Aorta (tissue), 5 donors: ENCODE measurements at places on chromosomes 3 and 15. TPM values are rescaled to one million over a fixed set of nuclear protein-coding genes. Genes with fewer than 3 reads are reported as not detected.
A peak's percentile ranks its signal among the peaks of the same experiment; 100 is the strongest.

Gene SRPRB
- 33.6 TPM for total RNA-seq

Gene ZNF662
- total RNA-seq: 13.0 TPM

DNA sequence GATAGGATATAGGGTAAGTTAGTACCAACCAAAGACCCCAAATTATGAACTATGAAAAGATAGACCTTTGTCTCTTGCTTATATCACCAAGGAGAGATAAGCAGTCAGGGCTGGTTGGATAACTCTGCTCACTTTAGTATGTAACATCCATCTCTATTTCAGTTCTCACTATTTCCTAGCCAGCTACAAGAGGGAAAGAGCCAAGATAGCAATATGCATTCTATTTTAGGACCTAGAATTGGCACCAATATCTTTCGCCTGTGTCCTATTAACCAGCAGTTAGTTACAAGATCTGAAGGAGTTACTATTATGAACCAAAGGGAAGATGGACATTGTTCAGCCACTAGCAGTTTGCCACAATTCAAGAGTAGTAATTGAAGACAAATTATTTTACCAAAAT lies 457.5 kb downstream of the NSUN3 start:
- DNase-seq: no peak

- DNase-seq: no peak
Observed at GRCh38 chr3:157240408-157240807, 80.5 kb upstream of the CCNL1 start.

GRCh38 chr3:148077965-148078364 lies 619.7 kb upstream of the AGTR1 start:
- DNase-seq: no peak

DNA sequence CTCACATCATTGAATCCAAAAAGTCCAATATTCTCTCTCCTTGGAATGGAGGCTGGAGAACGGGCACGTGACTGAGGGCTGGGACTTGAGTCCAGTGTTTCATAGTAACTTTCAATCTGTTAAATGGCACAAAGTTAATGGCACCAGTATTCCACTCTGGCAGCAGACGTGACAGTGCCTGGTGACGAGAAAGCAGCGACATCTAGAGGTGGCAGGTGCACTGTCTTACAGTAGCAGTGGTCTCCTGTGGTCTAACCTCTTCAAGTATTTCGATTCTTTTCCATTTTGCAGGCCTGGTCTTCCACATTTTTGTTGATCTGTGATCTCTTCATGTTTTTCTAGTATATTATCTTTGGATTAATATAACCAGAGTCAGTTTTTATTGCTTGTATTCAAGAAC lies 107.1 kb downstream of the OXSM start:
- DNase-seq: no peak

DNA sequence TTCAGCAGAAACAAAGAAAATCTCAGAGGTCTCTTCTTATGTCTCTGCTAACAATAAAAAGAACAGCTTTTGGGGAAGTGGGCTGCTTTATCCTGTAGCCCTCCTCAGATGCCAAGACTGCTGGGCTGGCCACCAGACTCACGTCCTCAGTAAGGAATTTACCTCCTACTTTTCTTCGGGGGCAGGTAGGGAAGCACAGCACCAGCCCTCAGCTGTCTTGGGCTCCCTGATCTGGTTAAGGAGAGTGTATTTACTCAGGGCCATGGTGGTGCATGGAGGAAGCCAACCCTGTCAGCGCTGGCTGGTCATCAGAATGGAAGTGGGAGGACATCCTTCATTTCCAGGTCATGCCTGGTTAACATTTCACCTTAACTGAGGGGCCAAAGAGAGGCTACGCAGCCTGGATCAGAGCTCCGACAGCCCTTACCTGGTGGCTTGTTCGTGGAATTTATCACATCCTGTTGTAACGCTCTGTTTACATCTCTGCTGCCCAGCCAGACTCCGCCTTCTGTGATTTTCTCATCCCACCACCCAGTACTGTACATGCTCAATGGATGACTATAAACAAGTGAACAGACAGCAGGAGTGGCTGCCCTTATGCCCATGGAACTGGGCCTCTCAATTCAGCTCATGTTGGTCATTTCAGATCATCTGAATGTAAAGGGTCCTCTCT lies 108.3 kb downstream of the IGF2BP2 start:
- no peak for DNase-seq

Gene ACKR4
- total RNA-seq: 15.5 TPM

Gene SYNPR
- total RNA-seq: not detected

Gene GRK7
- not detected for total RNA-seq

DNA sequence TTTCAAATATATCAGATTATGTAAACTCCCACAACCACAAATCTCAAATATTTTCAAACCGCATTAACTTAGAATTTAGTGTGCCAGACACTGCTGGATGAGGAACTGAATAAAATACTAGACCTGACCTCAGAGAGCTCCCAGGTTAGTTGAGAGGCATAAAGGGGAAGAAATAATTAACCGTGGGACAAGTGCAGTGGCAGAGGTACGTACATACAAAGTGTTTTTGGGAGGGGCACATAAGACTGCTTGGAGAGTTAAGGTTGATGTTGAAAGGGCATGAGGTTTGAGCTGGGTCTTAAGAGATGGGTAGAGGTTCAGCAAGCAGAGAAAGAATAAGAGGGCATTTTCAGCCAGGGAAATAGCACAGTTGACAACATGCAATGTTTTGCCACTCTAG lies 17.2 kb downstream of the THUMPD3 start:
- DNase-seq: no peak

DNA sequence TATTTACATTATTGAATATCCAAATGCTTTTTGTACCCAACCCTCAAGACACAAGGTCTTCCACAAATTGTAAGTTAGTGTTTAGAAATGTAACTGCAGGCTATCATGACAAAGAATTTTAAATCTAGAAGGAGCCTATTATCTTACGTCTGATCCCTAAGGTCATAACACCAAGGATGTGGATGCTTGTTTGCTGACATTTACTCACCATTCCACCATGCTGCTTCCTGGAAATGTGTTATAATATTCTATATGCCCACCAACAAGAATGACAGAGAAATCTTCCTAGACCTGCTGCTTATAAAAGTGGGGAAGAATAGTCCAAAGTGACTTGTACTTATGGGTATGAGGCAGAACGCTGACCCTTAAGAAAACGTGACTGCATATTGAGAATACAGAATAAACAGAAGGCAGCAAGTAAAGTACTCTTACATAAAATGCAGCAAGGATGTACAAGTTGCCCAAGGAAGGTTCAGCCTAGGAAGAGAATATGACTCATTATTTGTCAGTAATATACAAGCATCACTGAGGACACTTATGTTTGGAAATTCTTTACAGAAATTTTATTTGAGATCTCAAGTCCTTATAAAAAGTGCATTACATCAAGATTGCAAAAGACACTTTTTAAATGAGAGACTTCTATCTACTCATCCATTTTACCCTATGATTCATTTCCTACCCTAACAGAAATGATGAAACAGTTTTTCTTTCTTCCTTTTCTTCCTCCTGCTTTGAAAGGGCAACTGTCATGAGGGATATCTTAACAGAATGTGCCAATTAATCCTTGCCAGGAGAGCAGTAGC lies 59.6 kb downstream of the ESYT3 start:
- no peak for DNase-seq

DNA sequence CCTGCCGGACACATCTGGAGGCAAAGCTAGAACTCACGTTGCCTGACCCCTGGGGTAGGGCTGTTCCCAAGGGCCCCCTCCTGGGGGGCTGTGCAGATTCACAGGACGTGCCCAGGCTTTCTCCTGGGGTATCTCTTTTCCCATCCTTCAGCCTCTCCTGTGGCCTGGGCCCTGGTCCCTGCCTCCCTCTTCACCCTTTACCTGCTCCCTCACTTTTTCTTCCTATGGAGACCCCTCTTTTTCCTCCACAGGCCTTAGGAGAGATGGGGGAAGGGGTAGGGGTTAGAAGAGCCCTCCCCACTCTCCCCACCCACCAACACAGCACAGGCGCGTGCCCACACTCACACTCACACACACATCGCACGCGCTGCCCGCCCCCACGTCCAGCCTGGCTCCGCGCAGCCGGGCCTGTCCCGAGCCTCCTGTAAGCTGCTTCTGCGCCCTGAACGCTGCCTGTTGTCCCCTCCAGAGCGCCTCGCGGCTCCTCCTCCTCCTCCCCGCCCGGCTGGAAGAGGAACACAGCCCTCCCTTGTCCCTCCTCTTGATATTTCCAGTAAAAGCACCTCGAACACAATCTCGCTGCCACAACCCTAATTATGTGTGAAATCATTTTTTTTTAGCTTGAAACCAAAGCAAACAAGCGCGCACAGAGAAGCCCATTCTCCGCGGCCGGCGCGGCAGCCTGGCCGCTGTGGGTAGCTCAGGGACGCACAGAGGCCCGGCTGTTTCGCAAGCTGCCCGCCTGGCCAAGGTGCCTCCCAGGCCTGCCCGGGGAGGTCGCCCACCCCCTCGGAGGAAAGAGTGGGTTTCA lies 33.9 kb upstream of the ACAN start:
- DNase-seq: peak; percentile 69

DNA sequence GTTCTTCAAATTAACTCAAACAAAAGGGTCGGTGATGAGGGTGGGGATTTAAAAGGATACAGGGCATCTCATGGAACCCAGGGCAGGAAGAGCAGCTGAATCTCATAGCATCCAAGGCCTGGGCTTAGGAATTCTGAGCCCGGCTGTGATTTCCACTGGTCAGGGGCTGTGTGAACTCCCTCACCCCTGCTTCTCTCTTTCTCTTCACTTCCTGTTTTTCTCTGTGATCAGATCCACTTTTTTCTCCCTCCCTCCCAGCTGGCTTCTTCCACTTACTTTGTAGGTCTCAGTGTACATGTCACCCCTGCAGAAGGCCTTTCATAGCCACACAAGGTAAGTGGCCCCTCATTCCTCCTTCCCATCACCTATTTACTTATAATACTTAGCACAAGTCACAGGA lies 68.2 kb upstream of the CORO2B start:
- no peak for DNase-seq

Gene CPNE4
- 1.6 TPM for total RNA-seq

GRCh38 chr3:17372362-17373210 lies 369.8 kb downstream of the TBC1D5 start:
- no peak for DNase-seq

GRCh38 chr3:116067326-116067725 lies 378.0 kb downstream of the LSAMP start:
- DNase-seq: no peak

Gene TP63
- 0.72 TPM for total RNA-seq

DNA sequence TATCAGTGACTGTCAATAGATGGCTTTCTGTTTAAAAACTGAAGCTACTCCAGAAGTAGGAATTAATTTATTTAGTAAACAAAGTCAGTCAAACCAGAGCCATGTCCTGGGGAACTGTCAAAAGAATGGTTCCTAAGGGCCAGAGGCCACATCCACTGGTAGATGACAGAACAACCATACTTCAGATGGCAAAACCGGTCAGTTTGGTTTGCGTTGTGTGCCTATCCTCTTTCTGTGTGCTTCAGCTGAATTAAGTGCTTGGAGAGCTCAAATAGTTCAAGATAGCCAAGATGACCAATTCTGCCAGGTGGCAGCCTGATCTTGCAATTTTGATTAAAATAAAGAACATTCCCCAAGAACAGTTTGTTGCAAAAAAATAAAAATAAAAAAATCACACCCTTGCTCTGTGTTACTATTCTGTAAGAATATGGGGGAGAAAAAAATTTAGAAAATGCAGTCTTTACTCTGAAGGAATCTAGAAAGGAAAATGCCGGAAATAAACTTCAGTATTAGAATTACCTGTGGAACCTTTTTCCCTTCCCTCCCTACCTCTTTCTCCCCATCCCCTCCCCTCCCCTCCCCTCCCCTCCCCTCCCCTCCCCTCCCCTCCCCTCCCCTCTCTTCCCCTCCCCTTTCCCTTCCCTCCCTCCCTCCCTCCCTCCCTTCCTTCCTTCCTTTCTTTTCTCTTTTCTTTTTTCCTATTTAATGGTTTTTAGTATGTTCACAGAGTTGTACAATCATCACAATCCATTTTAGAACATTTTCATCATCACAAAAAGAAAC lies 2.5 kb downstream of the MAP3K13 start:
- no peak for DNase-seq

- no peak for DNase-seq
Observed at GRCh38 chr3:169117264-169117663, 546.2 kb downstream of the MECOM start.

DNA sequence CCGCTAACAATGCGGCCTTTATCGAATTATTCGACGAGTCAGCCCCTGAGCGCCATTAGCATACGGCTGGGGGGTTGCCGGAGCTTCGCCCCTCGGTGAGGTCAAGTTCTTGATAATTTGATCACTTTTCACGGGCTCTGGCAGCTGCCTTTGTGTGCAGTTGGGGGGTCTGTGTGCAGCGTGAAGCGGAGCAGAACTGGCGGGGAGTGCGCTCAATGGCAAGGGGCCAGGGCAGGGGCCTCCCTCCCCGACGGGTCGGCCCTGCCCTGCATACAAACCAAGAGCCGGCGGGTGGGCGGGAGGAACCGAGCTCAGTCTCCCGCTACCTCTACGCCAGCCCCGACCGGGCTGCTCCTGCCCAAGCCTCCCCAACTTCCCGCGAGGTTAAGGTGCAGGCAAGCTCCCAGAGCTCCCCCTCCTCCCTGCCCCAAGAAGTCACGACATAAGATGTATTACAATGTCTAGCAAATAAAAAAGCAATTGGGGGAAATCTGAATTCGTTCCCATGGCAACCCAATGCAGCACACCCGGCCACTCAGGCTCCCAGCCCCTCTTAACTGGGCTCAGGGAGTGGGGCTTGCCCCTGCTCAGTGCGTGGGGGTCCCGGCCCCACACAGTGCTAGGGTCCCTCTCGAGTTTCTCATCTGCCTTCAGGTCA lies 34.1 kb upstream of the POLG start:
- DNase-seq: no peak

DNA sequence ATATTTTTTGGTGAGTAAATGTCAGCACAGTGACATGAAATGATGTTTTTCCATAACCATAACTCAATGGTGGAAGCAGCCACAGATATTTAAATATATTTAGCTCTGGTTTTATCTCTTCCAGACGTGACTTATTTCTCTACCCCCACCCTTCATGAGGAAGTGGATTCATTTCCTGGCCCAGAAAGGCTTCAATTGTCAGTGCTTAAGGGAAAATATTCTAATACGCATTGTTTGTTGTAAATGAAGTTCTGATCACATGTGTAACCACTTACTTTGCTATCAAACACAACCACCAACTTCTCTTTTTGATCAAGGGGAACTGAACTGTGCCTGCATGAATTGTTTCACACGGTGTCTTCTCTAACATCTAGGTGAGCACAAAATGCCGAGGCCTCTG lies 14.0 kb downstream of the CLDN16 start:
- DNase-seq: no peak

Gene GPR87
- total RNA-seq: not detected

GRCh38 chr15:101170568-101171350 lies 81.1 kb downstream of the CHSY1 start:
- DNase-seq: peak; percentile 81

- no peak for DNase-seq
Observed at GRCh38 chr3:175869404-175869803, 1010.3 kb downstream of the NAALADL2 start.

Gene DUOXA2
- total RNA-seq: not detected

GRCh38 chr3:106088304-106088703 lies 219.5 kb upstream of the CBLB start:
- DNase-seq: no peak

Gene CCDC13
- total RNA-seq: 1.3 TPM

DNA sequence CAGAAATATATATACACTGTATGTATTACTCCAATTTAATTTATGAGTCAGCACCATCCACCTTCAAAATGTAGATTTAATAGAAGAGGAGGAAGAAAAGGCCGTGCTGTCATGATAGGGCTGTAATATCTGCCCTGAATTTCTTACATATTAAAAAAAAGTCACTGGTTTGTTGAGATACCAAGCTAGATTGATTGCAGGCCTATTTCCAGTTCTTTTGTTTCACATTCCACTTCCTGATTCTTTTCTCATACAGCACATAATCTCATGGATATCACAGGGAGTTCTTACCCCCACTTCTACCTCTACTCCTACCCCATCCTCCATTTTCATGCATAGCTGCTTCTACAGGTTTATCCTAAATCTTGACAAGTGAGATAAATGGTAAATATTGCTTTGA lies 290.3 kb downstream of the ZBTB20 start:
- DNase-seq: no peak
